Suppressor macrophage (primary cell): ENCODE measurements at places on chromosomes 1 and 21.

DNA sequence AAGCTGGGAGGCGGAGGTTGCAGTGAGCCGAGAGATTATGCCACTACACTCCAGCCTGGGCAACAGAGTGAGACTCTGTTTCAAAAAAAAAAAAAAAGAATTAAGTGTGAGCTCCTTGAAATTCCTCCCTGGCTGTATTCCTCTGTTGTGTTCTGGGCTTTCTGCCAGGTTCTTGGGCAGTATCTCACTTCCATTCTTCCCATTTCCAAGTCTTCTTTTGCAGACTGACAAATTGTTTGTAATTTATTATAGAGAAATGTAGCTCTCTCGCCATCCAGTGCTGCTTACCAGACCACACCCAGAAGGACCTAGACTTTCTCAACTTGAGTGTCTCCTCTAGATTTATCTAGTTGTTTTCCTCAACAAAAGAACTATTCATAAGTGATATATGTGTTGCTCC is 105.0 kb upstream of the ADGRL2 start:
- DNase-seq: no peak

GRCh38 chr1:21882721-21883415 is 54.2 kb downstream of the HSPG2 start:
- no peak for DNase-seq

DNA sequence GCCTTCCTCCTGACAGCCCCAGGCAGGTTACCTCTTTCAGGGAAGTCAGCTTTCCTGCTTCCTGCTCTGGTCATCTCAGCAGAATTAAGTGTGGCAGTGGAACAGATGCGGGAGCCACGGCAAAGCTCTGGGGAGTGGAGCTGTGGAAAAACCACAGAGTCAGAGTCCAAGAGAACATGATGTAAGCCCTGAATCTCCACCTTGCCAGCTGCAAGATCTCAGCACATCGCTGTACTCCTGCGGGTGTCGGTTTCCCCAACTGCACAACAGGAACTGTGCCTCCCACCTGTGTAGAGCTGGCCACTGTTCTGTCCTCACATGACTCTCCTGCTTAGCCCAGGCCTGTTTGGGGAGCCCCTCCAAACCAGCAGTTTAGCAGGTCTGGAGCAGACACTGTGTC is 123.7 kb downstream of the MATN1 start:
- DNase-seq: no peak

- DNase-seq: no peak
These were observed 154.8 kb upstream of the RGS18 start for GRCh38 chr1:192003295-192004077.

- no peak for DNase-seq
These were observed 12.2 kb upstream of the RIPK4 start for GRCh38 chr21:41778930-41779600.

DNA sequence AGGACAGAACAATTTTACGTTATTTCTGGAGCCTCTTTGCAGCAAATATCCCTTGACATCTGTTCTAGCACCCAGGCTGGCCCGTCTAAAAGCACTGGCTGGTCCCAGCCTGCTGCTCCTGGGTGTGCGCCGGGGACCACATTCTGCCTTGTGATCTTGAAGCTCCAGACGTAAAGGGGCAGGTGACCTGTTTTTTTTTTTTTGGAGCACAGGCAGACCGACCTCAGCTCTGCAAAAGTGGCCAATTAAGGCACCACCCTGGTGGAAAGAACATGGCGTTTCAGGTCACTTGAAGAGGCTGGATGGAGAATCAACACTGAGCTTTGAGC is 13.8 kb upstream of the CAMTA1 start:
- no peak for DNase-seq

- no peak for DNase-seq
These were observed 134.4 kb upstream of the PTBP2 start for GRCh38 chr1:96587222-96587621.

GRCh38 chr1:219676012-219676765 is 63.3 kb upstream of the ZC3H11B start:
- DNase-seq: no peak

- no peak for DNase-seq
These were observed 203.0 kb downstream of the TGFB2 start for GRCh38 chr1:218547957-218548730.

DNA sequence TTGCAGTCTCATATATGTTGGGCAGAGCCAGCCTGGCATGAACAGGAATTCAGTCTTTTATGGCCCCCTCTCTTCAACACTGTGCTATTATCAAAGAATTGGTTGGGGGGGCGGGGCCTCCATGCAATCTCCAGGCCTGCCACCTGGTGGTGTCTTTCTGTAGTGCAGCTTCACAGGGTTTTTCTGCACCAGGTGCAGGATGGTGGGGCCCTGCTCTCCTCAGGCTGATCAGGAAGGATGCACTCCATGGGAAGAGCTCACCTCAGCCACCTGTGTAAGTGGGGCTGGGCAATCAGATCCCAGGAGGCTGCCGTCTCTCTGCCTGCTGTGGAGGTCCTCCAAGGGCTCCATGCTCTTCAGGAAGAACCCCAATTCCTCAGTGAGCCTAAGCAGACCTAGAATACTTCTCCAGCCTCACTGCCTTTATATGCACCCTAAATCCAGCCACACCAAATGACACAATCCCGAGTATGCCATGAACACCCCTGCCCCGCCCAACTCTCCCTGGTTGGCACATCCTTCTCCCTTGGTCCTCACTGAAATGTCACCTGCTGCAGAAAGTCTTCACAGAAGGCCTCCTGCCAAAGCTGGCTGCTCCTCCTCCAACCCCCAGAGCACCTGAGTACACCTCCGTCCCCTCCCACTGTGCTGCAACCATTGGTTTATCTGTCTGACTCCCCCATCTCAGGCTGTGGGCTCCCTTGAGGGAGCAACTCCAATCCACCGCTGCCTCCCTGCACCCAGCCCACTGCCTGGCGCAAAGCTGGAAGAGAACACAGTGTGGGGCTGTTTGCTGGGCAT is 16.5 kb downstream of the STK40 start:
- peak; percentile 73 for DNase-seq
